Breast epithelium (tissue), 4 donors: ENCODE measurements at places on chromosomes 6 and 20.

DNA sequence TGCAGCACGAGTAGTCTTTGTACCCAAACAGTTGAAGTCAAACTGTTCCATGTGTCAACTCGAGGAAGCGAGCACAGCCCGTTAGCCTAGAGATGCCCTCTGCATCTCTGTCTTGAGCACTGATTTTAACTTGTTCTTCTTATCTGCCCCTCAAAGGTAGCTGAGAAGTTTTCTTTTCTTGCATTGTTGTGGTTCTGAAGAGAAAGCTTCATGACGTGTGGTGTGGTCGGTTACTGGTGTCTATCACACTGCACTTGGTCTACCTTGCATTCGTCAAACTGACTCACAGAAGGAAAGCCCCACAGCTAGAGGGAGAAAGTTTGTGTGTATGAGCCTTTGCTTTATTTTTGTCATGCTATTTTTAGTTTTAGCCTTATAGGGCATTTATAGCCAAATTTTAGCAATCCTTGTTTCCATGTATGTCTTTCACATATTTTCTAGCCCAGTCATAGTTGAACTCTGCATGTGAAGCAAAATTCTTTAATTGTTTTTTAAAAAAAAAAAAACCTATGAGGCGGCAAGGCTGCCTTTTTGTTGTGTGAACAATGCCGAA, 115.1 kb downstream of the JAG1 start:
- DNase-seq: no peak

DNA sequence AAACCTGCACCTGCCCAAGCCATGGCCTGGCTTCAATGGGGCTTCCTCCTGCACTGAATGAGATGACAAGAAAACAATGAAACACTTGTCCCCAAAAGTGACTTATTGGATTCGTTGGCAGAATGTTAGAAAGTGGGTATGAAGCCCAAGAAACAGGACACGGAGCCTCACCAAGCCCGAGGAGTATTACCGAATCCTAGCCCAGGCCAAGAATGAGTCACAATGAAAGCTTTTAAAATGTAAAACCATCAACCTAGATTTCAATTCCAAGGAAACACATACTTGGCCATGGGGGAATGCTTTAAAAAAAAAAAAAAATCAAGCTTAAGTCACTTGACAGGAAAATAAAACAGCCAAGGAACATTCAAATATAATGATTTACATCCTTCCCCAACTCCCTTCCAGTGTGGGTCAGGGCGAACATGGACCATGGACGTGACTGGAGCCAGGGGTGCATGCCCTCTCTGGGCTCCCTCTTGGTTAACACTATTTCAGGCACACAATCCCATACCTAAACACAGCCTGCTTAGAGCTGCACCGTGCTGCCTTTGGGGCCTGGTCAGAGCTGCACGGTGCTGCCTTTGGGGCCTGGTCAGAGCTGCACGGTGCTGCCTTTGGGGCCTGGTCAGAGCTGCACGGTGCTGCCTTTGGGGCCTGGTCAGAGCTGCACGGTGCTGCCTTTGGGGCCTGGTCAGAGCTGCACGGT, 3.1 kb upstream of the STX16 start:
- DNase-seq: no peak

DNA sequence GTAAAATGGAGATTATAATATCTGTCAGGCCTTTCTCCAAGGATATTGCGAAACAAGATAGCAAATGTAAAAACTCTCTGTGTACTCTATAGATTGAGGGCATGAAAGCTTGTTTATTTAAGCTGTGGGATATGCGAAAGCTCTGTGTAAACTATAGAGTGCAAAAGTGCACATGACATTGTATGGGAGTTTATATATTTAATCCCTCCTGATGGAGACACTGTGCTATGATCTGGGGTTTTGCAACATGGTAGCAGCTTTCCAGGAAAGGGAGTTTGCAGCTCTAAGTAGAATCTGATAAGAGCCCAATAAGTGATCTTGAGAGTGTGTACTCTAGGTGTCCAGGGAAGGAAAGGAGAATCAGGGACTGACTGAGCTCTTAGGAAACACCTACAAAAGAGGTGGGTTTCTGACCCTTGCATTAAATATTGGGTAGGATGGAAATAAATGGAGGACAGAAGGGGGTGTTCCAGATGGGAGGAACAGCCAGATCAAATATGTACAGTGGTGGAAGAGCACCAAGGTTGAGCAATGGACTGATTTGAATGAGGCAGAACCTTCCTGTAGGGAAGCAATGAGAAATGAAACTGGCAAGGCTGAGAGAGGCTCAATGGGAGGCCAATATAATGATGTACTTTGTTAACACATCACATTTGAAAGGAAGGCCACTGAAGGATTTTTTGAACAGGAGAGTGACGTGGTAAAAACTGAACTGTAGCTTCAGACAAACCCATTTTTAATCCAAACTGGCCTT, 450.1 kb downstream of the GJA1 start:
- no peak for DNase-seq

GRCh38 chr6:166174031-166174430, 6.4 kb upstream of the TBXT start:
- no peak for DNase-seq
